Activated CD4-positive, alpha-beta memory T cell treated with anti-CD3 and anti-CD28 coated beads for 36 hours (primary cell): ENCODE measurements at places on chromosomes 6 and 20. TPM values are rescaled to one million over a fixed set of nuclear protein-coding genes. Genes with fewer than 3 reads are reported as not detected.

- H3K4me1 ChIP-seq = no peaks in the 10 kb centered on the region
- peak; percentile 30 for DNase-seq
- H3K36me3 ChIP-seq = no peaks in the 10 kb centered on the region
These were observed 220.8 kb downstream of the TRDN start for GRCh38 chr6:123415844-123416468.

DNA sequence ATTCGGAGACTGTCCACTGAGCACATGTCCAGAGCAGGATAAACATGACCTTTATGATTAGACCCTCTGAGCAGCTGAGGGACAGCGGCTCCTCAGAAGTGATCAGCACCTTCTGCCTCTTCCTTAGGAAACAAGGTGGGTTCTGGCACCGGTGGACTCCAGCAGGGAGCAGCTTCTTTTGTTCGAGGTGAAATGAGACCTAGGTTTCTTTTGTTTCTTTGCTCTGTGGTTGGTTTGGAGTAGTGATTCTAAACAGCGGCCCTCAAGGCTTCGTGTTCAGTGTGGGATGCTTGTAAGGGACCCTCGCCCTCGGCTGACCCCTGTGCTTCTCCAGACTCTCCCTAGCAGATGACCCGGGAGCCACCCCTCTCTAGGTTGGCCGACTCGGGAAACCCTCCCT, 14.6 kb upstream of the FRMD1 start:
- no peaks in the 10 kb centered on the region for H3K27me3 ChIP-seq
- DNase-seq = no peak
- H3K4me1 ChIP-seq = no peaks in the 10 kb centered on the region
- H3K4me3 ChIP-seq = no peak overlapping the region
- H3K36me3 ChIP-seq = no peaks in the 10 kb centered on the region
- H3K27ac ChIP-seq = no peak overlapping the region

- no peaks in the 10 kb centered on the region for H3K36me3 ChIP-seq
- peaks cover 3% of the 10 kb centered on the region for H3K27me3 ChIP-seq
- DNase-seq = no peak
These were observed 622 bp upstream of the KIZ start for GRCh38 chr20:21125072-21125848.

DNA sequence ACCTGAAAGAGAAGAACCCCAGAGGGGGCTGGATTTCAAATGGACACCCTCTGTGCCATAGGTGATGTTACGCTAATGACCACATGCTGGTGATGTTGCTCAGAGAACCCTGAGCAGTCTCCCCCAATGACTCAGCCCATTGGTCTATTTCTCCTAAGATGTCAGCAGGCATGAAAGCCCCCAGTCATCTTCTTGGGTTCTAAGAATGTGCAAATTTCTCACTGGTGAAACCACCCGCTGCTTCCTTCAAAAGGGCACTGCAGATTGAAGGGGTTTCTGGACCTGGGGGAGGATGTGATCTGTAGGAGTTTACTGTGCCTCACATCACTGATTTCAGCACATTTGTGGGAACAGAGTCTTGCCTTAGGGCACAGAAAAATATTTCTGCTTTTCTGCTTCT, 298.4 kb upstream of the MOCS1 start:
- peaks cover 4% of the 10 kb centered on the region for H3K27me3 ChIP-seq
- no peaks in the 10 kb centered on the region for H3K4me1 ChIP-seq
- no peak for DNase-seq
- no peak overlapping the region for H3K4me3 ChIP-seq

GRCh38 chr6:149385998-149386646, 13.9 kb upstream of the SUMO4 start:
- peaks cover 68% of the 10 kb centered on the region for H3K36me3 ChIP-seq
- H3K4me1 ChIP-seq = peaks cover 57% of the 10 kb centered on the region
- DNase-seq = no peak
- H3K27ac ChIP-seq = peak overlapping the region; percentile 44
- no peak overlapping the region for H3K4me3 ChIP-seq
- H3K27me3 ChIP-seq = no peaks in the 10 kb centered on the region

DNA sequence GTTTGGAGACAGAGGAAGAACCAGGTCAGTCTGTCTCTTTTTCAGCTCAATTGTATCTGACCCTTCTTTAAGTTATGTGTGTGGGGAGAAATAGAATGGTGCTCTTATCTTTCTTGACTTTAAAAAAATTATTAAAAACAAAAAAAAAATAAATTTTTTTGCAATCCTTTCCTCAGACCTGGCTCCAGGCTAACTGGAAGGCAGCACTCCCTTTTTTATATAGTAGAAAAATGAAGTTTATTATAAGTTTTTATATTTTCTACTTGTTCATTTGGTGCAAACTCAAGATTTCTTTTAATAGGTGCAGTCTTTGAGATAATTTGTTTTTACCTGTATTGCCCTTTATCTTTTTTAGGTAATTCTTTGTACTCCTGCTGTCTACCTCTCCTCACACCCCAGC, 129.6 kb downstream of the SULF2 start:
- H3K27ac ChIP-seq = no peak overlapping the region
- H3K27me3 ChIP-seq = no peaks in the 10 kb centered on the region
- H3K36me3 ChIP-seq = peaks cover 44% of the 10 kb centered on the region
- no peak overlapping the region for H3K4me3 ChIP-seq
- H3K4me1 ChIP-seq = no peaks in the 10 kb centered on the region

GRCh38 chr6:49004801-49005200, 458.3 kb downstream of the MMUT start:
- no peak overlapping the region for H3K4me3 ChIP-seq
- H3K27ac ChIP-seq = no peak overlapping the region
- no peaks in the 10 kb centered on the region for H3K4me1 ChIP-seq
- no peak for DNase-seq
- H3K27me3 ChIP-seq = no peaks in the 10 kb centered on the region

- peaks cover 17% of the 10 kb centered on the region for H3K4me1 ChIP-seq
- no peak overlapping the region for H3K4me3 ChIP-seq
- no peaks in the 10 kb centered on the region for H3K27me3 ChIP-seq
These were observed 48.9 kb upstream of the OLIG3 start for GRCh38 chr6:137543114-137543513.

GRCh38 chr6:141484711-141485110, 648.0 kb upstream of the GJE1 start:
- H3K27ac ChIP-seq = peak overlapping the region; percentile 93
- peak overlapping the region; percentile 8 for H3K4me3 ChIP-seq
- no peaks in the 10 kb centered on the region for H3K27me3 ChIP-seq
- peaks cover 2% of the 10 kb centered on the region for H3K36me3 ChIP-seq

DNA sequence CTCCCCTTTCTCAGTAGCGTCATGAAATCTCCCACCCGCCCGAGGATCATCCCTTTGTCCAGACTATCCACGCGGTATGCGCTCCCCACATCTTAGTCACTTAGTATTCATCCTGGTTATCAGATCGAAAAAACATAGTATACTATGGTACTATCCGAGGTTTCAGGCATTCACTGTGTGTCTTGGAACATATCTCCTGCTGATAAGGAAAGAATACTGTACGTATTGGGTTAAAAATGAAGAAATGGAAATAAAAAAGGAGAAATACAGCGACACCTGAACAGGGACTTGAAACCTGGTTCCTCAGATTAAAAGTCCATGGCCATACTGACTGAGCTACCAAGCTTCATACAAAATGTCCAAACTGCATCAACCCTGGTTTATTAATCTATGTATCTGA, 14.0 kb downstream of the HMGN4 start:
- no peak overlapping the region for H3K4me3 ChIP-seq
- no peak for DNase-seq
- H3K36me3 ChIP-seq = no peaks in the 10 kb centered on the region
- H3K4me1 ChIP-seq = peaks cover 23% of the 10 kb centered on the region
- no peak overlapping the region for H3K27ac ChIP-seq

The BPIFB2 gene
- not detected for total RNA-seq

The MLN gene
- not detected for total RNA-seq

The SYCP2 gene
- total RNA-seq = 3.9 TPM

The LRFN2 gene
- not detected for total RNA-seq

The SUMO4 gene
- 4.8 TPM for total RNA-seq
